ENCODE measurements at places on chromosomes 6 and 20. TPM values are rescaled to one million over a fixed set of nuclear protein-coding genes. Genes with fewer than 3 reads are reported as not detected.

OVOL2 gene
- 13.5 TPM for total RNA-seq

GRCh38 chr20:19465536-19465935, 253.1 kb downstream of the SLC24A3 start:
- DNase-seq: no peak

- DNase-seq: no peak
Measured at GRCh38 chr6:150143516-150144293, 861 bp downstream of the PPP1R14C start.

GRCh38 chr6:56282391-56282790, 35.0 kb upstream of the COL21A1 start:
- DNase-seq: no peak

GRCh38 chr20:49631061-49631716, 63.3 kb upstream of the PTGIS start:
- no peak for DNase-seq

DNA sequence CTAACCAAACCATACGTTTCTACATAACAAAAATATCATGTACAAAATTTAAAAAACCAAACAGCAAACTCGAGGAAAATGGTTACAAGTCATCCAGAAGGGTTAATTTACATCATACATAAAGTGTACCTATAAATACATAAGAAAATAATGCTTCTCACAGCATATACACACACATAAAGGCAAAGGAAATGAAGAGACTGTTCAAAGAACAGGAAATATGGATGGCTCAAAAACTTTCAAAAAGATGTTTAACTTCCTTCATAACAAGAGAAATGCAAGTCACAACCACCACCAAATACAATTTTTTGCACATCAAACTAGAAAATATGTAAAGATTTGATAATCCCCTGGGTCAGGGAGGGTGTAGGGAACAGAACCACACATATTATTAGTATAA, 7.5 kb downstream of the SLC22A23 start:
- DNase-seq: no peak

- DNase-seq: no peak
Measured at GRCh38 chr6:72272958-72273357, 348.9 kb upstream of the KCNQ5 start.

- no peak for DNase-seq
Measured at GRCh38 chr20:32069711-32070110, 17.7 kb downstream of the HCK start.

DNA sequence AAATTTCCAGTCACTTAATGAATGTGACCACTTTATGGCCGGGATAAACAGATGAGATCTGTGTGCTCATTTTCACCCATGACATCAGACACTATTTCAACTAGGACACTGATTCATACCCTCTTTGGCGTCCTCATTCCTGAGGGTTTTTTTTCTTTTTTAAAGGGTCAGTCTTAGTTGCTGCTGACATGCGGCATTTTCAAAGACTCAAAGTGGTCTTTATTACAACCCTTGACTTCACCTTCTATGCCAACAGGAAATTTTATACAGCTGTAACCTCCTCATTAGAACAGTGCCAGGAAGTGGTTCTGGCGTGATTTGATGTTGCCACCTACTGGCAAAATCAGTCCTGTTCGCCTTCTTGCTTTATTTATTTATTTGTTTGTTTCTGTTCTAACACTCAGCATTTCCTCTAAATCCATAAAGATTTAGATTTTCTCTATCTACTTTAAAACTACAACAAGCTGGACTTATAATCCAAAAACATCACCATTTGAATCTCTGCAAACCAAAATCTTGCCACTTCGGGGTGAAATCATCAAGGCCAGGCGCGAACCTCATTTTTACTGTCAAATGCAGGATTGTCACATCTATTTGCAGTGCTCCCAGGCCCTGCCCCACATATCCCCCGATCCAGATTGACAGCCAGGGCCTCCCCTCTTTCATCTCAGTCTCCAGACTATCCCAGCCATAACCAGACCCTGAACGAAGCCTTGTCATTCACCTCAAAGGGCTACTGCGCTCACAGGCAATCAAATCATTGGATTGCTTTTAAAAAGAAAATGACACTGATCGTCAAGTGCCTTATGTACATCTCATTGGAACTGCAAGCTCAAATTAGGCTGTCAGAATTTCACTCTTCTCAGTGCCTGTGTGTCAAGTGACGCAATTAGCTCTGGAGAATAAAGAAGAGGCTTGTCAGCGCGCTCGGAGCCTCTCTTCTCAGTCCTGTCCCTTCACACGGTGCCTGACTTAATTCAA, 77.5 kb downstream of the C6orf118 start:
- no peak for DNase-seq

DNA sequence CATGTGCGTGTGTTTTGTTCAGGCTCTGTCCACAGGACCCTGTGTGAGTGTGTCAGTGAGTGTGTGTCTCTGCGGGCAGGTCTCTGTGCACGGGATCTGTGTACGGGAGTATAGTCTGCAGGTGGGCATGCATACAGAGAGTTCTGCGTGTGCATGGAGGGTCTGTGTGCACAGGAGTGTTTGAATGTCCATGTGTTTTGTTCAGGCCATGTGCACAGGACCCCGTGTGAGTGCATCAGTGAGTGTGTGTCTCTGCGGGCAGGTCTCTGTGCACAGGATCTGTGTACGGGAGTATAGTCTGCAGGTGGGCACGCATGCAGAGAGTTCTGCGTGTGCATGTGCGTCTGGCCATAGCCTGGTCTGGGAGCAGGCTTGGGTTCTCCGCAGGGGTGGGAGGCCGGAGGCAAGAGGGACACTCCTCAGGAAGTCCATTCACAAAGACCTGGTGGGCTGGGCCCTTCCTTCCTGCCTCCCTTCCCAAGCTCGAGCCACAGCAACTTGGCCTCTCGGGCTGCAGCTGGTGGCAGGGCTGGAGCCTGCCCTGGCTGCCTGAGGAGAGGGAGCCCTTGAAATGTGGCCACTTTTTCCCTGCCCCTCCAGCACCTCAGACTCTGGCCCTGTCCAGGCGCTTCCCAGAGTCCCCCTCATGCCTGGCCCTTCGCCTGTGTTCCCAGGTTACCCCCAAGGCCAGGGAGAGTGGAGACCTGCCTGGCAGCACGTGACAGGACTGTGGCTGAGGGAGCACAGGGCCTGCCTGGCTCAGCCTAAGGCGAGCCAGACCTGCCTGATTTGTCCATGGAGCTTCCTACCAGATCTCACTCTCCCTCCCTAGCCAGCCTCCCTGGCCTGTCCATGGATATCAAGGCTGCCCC, 6.8 kb downstream of the HSPA12B start:
- DNase-seq: no peak

- DNase-seq: no peak
Measured at GRCh38 chr6:169141671-169142537, 111.7 kb downstream of the THBS2 start.
